ENCODE measurements at places on chromosomes 4 and X.

DNA sequence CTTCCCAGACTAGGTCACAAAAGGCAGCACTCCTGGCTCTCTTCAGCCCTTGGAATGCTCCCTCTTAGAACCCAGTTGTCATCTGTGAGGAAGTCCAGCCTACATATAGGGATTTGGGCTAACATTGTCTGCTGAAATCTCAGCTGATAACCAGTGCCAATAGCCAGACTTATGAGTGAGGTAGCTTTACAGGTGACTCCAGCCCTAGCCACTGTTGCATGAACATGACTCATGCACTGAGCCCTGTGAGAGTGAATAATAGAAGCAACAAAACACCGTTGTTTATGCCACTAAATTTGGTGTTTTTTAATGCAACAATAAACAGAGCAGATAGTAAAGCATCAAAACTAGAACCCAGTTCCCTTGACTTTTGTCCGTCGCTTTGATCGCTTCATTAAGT lies 433.2 kb downstream of the STIM2 start:
- no peak for DNase-seq

GRCh38 chr4:76434901-76435527 lies at the start of gene SHROOM3:
Gene SHROOM3 (plus strand): TSS chr4:76435229. CDS start chr4:76436053, 824 bp downstream.
- DNase-seq, result no peak

GRCh38 chr4:185033950-185034349 lies 15.7 kb downstream of the HELT start:
- DNase-seq, result no peak

DNA sequence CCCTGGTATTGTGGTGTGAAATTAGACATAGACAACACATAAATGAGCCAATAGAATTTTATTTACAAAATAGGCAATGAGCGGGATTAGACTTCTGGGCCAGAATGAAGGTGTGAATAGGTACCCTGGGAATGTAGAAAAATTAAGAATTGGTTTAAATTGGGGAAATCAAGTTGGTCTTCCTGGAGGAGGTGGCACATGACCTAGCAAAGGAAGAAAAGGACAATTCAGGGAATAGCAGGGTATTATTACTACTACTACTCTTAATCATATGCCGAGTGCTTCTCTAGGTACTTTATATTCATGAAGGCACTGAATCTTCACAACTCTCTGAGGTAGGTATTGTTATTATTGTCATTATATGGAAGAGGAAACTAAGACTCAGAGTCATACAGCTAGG lies 202.1 kb downstream of the LHFPL1 start:
- DNase-seq, result no peak

DNA sequence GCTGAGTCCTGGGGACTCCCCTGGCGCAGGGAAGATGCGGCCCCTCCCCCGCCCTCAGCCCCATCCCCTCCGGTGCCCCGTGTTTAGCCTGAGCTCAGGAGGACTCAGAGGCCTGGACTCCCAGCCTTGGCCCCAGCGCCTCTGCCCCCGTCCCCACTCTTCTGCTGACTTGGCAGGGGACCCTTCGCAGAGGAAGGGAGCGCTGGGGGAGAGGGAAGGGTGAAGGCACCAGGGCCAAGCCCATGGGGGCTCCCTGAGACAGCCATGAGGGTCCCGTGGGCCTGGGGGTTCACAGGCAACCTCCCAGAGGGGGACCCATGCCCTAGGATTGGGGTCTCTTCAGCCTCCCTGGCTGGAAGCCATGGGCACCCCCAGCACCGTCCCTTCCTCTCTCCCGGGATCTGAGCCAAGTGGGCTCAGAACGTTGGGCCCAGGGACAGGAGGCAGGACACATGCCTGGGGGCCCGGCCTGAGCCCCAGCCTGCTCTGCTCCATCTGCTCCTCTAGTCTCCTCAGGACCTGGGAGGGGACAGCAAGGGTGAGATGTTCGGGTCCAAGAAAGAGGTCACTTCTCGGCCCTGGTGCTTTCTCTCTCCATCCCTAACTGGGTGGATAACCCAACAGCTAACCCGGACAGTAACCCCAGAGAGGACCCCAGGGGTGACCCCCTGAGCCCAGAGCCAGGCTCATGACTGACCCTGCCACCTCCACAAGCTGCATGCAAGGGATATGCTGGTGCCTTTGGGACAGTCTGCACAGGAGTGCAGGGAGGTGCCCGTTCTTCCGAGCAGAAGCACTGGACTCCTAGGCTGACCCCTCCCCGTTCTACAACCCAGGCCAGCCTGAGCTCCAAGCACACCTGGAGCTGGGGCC lies 1.5 kb upstream of the CPLX1 start:
- no peak for DNase-seq

DNA sequence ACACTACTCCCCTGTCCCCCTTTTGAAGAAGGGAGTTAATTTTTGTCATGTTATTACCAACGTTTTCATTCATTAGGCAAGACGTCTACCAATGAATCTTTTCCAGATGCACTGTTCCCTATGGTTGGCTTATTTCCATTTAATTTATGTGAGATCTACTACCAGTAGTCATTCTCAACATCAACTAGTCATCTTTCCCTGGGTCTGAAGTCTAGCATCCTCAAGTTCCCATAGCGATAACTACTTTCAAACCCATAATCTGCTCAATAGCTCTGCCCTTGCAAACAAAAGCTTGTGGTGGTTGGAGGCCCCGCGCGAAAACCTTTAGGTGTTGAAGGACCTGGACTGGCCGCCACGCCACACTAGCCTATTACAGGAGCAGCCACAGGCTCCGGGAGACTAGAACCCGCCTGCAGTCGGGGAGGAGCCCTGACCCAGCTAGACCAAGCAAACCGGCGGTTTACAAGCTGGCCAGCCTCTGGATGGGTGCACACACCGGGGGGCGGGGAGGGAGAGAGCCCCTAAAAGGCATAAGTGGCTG lies 746 bp downstream of the PPAT start:
- no peak for DNase-seq

DNA sequence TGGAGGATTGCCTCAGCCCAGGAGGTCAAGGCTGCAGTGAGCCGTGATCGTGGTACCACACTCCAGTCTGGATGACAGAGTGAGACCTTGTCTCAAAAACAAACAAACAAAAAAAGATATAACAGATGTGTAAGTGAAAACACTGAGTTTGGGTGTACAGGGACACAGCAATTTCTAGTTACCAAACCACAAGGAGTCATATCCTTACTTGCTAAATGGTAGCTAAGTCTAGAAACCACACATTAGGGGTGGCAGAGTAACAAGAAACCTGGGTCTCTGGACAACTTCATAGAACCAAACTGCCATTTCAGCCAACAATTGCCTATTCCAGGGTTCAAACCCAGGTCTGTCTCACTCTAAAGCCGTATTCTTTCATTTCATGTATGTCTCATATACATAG lies 20.8 kb downstream of the PPEF2 start:
- DNase-seq, result no peak

GRCh38 chr4:168759321-168759720 lies 250.7 kb downstream of the CBR4 start:
- no peak for DNase-seq

- no peak for DNase-seq
Observed at GRCh38 chr4:16235209-16235608, 8.9 kb upstream of the TAPT1 start.

DNA sequence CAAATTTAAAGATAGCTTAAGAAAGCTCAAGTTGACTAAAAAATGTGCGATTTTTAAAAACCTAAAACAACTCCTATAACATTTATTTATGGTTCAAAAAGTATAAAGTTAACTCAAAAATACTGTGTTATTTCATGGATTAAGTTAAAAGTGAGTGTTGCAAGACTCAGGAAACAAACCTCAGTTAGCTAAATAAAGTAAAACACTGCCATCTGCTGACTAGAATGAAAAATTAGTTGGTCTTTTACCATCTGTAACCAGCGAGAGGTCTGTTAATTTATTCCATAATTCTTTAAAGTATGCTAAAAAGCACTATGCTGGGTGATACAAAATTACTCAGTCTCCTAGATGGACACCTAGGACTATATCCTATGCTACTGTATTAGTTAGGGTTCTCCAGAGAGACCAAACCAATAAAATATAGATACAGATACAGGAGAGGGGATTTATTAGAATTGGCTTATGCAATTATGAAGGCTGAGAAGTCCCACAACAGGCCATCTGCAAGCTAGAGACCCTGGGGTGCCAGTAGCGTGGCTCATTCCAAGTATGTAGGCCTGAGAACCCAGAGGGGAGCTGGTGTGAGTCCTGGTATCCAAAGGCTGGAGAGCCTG lies 4.9 kb upstream of the WDFY3 start:
- DNase-seq, result no peak

- DNase-seq, result no peak
Observed at GRCh38 chrX:46957297-46957696, 45.1 kb downstream of the JADE3 start.

DNA sequence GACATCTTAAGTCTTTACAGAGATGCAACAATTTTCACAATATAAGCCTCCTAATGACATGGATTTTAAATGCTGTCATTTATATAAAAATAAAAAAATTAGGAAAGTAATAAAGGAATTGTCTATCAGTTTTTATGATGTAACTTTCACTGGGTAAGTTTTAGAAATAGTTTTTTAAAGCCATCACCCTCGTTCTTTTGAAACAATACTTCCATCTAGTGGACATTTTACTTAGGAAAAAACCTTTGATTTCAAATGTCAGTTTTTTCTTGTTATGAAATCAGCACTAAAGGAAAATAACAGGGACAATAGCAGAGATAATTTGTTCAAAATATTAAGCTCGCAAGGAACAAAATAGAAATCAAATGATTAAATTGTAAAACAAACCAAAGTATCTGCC lies 24.3 kb upstream of the NDNF start:
- no peak for DNase-seq

GRCh38 chr4:107192601-107193000 lies 156.5 kb upstream of the DKK2 start:
- DNase-seq, result no peak

- no peak for DNase-seq
Observed at GRCh38 chrX:115940888-115941332, 229.6 kb upstream of the AGTR2 start.

DNA sequence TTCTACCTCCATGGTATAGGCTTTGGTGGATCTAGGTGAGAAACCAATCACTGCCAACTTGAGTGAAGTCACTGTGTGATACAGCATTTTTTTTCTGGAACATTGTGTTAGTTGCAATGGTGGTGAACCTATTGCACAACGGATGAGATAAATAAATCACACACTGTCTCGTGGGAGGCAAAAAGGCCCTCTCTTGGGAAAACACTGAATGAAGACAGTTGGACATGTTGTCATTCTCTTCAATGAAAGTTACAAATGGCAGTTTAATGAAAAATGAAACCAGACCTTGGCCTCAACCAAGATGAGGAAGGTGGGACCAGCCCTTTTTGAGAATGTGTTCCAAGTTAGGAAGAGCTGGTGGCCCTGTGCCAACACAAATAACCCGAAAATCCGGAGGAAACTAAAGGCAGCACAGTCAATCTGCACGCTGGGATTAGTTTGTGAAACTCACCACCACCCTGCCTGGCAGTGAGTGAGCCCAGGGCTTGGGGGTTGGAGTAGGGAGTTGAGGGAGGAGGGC lies 5.4 kb upstream of the ADGRG2 start:
- no peak for DNase-seq

- no peak for DNase-seq
Observed at GRCh38 chr4:125725957-125726525, 411.3 kb downstream of the FAT4 start.

- no peak for DNase-seq
Observed at GRCh38 chr4:141388481-141388880, 167.8 kb downstream of the ZNF330 start.

DNA sequence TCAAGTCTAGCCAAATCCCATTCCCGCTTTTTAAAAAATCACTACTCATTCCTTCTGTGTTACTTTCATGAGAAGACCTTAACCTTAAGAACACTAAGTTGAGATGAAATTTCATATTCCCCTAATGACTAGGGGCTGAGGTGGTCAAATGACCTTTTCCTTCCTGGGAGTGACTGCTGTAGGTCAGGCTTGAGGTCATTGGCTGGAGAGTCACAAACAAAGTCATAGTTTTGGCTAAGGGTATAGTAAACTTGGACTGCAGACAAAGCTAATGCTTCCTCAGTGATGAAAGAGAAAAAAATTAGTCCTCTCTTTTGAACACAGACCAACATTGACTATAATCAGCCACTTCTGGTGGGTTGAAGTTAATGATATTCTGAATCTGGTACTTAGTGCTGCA lies 16.0 kb upstream of the FGF2 start:
- no peak for DNase-seq

DNA sequence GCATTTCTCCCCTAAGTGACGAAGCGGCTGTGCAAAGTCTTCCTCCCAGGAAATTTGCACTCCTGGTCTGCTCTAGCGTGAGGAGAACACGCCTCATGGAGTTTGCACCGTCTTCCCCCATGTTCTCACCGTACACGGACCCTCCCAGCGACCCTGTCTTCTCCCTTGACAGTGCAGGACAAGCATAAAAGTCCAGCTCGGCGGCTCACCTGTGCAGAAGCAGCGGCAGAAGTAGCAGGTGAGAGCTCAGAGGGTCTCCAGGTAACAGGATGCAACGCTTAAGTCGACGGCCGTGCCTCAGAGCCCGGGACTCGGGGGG lies 314 bp downstream of the P2RY8 start:
- DNase-seq, result no peak

DNA sequence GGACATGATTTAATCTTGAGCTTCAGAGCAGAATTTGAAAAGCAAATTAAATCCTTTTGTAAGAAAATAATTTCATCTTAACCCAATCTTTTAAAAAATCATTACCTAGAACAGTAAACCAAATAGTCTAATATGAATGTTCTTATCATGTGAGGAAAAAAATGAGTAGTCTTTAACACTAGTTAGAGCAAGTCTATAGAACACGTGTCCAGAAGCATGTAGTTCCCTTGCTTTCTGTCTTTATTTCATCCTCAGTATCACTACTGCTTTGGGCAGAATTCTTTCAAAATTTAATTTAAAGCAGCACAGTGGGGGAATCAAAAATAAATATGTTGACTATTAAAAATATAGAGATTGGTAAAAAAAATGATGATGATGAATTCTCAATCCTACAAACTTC lies 2.1 kb downstream of the RBM47 start:
- no peak for DNase-seq

DNA sequence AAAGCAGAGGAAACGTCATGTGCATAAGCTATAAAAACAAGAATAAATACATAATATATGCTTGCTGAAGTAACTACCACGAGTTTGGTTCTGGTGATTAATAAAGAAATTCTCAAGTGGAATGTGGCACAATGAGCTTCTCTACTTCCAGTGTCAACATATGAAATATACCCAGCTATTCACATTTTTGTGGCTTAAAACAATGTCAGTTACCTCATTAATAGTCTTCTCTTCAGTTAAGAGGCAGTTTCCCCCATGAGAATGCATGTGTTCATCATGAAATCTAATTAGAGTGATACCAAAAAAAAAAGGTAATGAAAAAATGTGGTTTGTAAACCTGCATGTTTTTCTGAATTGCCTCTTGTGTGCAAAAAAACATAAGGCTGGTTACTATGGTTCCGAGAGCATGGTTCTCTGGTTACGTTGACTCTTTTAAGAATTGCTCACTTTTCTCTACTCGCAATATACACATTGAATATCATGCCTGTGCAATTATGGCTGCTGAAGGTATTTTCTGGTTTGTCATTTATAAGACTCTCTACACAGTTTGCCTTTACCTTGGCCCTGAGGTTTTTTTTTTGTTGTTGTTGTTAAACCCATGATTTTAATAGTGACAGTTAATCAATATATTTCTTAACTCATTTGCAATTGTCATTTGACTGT lies 108.2 kb downstream of the PCDH7 start:
- DNase-seq, result no peak

GRCh38 chr4:11416767-11417113 lies 12.0 kb downstream of the HS3ST1 start:
- no peak for DNase-seq

All from stimulated activated CD4-positive, alpha-beta T cell treated with anti-CD3 and anti-CD28 coated beads, Interleukin-1b, Interleukin-23, amount 100 ng/mL, for 1 hour (primary cell).